ENCODE measurements at places on chromosomes 16 and 17. TPM values are rescaled to one million over a fixed set of nuclear protein-coding genes. Genes with fewer than 3 reads are reported as not detected.

GRCh38 chr17:80751070-80751945 is 206.7 kb downstream of the RPTOR start:
- no peak for DNase-seq

- no peak for DNase-seq
Observed at GRCh38 chr16:89821438-89822187, 5.2 kb upstream of the FANCA start.

DNA sequence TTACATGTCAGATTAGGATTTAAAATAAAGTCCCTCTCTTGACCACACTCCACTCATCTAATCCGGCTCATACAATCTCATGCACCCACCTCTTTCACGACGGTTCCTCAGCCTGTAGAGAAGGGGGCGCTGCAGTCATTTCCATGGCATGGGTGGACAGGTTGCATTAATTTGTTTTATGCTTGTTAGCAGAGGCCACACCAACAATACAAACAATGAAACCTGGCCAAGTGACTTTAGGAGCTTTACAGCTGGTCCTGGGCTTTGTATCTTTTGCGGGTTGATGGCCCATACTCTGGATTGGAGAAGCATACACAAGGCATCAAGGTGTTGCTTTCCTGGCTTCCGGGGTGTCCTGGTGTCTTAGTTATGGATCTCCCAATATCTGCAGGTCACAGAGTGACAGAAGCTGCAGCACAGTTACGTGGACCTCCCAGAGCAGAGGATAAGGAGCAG is 9.7 kb upstream of the SNF8 start:
- DNase-seq, result peak; percentile 81

DNA sequence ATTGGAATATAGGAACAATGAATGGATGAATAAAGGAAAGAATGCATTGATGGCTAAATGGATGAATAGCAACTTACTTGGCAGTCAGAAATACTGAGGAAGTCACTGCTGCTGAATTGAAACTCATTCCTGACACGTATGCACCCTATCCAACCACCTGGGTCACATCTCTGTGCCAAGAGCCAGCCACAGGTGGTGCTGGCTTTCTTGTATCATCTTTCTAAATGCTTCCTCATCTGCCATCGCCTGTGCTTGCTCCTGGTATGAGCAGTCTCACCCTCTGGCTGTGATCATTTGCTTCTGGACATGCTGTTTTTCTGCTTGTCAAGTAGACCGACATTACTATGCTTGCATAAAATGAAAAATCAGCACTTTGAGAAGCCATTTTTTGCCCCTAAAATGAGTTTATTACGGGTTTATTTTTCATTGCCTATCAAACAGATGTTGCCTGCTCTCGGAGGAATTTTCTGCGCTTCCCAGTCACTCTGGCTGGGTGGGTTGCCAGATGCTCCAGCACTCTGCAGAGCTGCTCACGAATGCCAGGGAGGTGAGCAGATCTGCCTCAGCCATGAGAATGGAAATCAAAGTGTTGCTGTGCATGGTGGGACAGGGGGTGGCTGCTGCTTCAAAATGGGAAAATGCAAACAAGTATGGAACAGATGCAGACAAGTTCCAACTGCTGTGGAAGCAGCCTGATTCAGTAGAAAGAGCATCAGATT is 1349.6 kb upstream of the CDH8 start:
- DNase-seq, result no peak

DNA sequence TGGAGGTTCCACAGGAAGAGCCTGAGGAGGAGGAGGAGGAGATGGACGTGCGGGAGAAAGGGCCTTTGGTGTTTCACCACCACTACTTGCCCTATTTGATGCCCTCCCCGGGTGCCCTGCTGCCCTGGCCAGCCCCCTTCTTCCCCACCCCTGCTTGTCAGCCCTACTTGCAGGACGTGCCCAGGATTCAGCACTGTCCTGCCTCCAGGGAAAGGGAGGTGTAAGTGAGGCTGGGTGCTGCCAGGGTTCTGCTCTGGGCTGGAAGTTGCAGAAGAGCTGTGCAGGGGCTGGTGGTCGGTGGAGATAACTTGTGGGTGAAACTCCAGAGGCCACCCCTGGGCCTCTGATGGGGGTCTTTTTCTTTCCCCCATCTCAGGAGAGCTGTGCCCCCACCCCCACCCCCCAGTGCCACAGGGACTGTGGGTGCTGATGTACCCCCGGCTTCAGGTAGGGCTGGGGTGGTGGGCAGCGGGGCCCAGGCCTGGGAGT is 3.0 kb downstream of the PRR29 start:
- DNase-seq, result no peak

- DNase-seq, result no peak
Observed at GRCh38 chr17:82177761-82178498, 34.7 kb downstream of the CCDC57 start.

GRCh38 chr17:45135192-45135977 is at the start of gene ACBD4:
ACBD4 (plus strand) TSS chr17:45135687; CDS start chr17:45136145, 458 bp downstream.
- peak; percentile 97 for DNase-seq

DNA sequence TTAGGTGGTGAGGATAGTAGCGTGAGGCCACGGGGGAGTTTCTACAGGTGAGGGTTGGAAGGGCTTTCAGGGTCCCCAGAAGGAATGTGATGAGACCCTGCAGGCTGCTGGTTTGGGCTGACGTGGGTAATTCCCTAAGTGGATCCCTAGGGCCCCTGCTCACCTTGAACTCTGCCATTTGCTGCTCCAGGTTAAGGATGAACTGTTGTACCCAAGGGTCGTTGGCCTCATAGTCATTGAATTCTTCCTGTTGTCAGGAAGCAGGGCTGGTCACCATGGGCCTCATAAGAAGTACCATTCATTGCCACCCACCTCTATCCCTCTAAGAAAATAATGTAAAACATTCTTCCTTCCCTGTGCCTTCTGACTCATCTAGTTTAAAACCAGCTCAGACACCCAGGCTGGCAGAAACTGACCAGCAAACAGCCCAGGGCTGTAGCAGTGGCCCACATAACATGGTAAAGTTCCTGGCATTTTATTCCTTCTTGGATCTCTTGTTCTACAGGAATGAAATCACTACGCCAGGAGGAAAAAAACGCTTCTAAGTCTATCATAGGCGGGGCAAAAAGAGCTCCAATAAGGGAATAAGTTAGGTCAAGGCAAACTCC is 27.6 kb downstream of the FCSK start:
- DNase-seq, result no peak

DNA sequence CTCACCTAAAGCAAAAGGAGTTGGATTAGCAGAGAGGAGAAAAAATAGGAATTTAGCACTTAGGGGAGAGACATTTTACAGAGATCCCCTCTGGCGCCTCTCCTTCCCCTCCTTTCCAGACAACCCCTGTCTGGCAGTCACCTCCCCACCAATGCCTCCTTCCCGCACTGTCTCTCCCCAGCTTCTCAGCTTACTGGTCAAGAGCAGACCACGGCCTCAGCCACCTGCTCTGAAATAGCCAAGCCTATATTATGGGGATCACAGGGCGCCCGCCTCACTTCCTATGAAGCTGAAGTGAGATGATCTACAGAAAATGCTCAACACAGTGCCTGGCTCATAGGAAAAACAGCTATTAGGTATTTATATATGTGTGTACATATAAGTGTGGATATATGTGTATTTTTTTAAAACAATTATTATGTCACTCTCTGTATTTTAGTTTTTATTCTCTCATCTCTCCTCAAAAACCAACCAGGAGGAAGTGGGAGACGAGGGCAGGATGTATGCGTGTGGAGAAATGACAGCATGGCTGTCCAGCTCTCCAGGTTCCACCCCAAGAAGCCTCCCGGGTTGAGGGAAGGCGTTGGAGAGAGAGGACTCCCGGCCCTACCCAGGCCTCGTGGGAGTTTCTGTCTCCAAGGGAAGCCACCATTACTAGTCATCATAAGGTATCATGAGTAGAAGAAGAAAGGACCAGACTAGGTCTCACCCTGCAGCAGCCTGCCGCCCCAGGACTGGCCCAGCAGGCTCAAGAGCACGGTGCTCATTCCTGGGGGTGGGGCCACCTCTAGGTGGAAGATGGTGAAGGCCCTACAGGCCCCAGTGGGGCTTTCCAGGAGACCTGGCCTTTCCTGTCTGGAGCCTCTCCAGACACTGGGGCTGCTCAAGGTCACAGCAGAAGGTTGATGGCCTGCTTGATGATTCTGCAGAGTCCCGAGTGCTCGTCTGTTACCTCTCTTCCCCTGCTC is 27.2 kb downstream of the MAP3K14 start:
- peak; percentile 13 for DNase-seq

- peak; percentile 81 for DNase-seq
Observed at GRCh38 chr17:40341808-40342503, 22.6 kb downstream of the GJD3 start.

- DNase-seq, result no peak
Observed at GRCh38 chr17:31339906-31340661, 18.7 kb upstream of the EVI2A start.

DNA sequence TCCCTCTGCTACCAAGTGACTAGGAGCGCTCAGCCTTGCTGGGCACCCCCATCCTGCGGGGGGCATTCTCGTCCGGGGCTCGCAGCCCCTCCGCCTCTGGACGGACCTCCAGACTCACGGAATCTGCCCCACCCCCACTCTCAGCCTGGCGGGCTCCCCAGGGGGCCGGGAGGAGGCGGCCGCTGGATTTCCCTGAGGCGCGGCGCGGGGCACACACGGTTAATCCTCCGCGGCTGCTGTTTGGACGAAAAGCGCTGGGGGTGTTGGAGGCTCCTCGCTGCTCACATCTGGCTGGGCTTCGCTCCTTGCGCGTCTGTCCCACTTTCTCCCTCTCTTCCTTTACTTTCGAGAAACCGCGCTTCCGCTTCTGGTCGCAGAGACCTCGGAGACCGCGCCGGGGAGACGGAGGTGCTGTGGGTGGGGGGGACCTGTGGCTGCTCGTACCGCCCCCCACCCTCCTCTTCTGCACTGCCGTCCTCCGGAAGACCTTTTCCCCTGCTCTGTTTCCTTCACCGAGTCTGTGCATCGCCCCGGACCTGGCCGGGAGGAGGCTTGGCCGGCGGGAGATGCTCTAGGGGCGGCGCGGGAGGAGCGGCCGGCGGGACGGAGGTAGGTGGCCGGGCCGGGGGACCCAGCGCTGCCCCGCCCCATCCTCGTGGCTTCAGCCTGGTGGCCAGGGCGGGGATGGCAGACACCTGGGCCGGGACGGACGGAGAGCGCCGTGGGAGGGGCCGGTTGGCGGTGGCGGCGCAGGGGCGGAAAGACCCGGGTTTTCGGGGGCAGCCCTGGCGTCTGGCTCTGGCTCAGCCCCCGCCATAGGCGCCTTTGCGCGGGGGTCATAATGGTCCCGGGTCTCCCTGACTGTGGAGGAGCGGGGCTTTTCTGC is at the start of gene C1QTNF1:
Gene C1QTNF1 (plus strand): TSS at position 284 of the 886 bp plus-strand sequence. CDS start 19,800 bp downstream, outside the sequence.
- peak; percentile 49 for DNase-seq

- DNase-seq, result peak; percentile 92
Observed at GRCh38 chr17:32253117-32253611, 12.5 kb upstream of the RHBDL3 start.

- no peak for DNase-seq
Observed at GRCh38 chr16:89478576-89479221, 11.7 kb downstream of the ANKRD11 start.

Gene SERPINF2
- polyA plus RNA-seq, result 1.9 TPM

Gene ADCY7
- 0.76 TPM for polyA plus RNA-seq

Gene PIK3R5
- polyA plus RNA-seq, result 2.9 TPM

Gene COPZ2
- polyA plus RNA-seq, result 20.4 TPM

All from stomach (tissue), 19 donors.